ENCODE measurements at places on chromosomes 11 and 22.
A peak's percentile ranks its signal among the peaks of the same experiment; 100 is the strongest.

GRCh38 chr11:12088047-12088481, 22.3 kb upstream of the MICAL2 start:
- DNase-seq = no peak

DNA sequence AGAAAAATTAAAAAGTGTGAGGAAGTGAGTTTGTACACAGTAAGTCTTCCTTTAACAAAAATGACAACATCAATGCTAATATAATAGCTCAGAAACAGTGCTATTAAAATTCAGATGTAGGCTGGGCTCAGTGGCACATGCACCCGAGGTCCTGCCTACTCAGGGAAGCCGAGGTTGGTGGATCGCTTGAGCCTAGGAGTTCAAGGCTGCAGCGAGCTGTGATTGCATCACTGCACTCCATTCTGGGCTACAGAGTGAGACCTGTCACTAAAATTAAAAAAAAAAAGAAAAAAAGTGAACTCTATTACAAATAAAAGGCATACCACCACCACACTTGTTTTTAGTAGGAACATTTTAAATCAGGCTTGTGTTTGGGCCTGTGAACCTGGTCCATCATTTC, 39.2 kb upstream of the PAX6 start:
- no peak for DNase-seq

GRCh38 chr22:26898946-26899605, 241.7 kb downstream of the MIAT start:
- DNase-seq = no peak

DNA sequence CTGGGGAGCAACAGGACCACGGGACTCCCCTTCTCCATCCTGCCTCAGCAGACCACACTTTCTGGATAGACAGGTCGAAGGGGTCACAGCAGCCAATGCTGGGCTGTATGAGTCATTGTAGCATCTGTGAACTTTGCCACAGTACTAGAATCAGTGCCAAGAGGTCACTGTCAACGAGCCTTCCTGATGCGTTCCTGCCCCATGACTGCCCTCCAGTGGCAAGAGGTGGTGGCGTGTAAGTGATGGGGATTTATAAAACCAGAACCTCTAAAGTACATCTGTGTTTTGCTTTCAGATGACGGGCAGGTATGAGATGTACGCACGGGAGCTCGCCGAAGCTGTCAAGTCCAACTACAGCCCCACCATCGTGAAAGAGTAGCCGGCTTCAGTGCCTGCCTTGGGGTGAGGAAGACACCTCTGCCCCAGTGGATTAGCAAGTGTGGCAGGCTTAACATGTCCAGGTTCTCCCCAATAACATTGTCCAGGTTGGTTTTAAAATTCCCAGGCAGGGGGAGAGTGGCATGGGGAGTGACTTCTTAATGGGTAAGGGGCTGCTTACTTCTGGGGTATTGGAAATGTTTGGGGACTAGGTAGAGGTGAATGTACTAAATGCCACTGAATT, 29.4 kb downstream of the GUCD1 start:
- peak; percentile 88 for DNase-seq

- DNase-seq = no peak
These were observed 20.1 kb downstream of the SOX6 start for GRCh38 chr11:16336204-16336603.
